ENCODE measurements at places on chromosomes 5 and 9. TPM values are rescaled to one million over a fixed set of nuclear protein-coding genes. Genes with fewer than 3 reads are reported as not detected.

The PCDH12 gene
- total RNA-seq: 0.06 TPM

The FBLL1 gene
- 0.09 TPM for total RNA-seq

The SLC36A3 gene
- total RNA-seq: not detected

The ASPN gene
- total RNA-seq: not detected

The CD180 gene
- not detected for total RNA-seq

The AMBP gene
- total RNA-seq: 7.8 TPM

The VLDLR gene
- 23.6 TPM for total RNA-seq

The PAX5 gene
- total RNA-seq: 0.01 TPM

The ZNF354C gene
- 0.74 TPM for total RNA-seq

The LPCAT1 gene
- 161 TPM for total RNA-seq

The SPINK4 gene
- not detected for total RNA-seq

The SMIM33 gene
- not detected for total RNA-seq

The LMAN2 gene
- total RNA-seq: 185 TPM

The GPR150 gene
- 0.16 TPM for total RNA-seq

The ELAVL2 gene
- total RNA-seq: 0.05 TPM

The IARS1 gene
- 106 TPM for total RNA-seq

The CCL28 gene
- 0.03 TPM for total RNA-seq

The LRRC70 gene
- not detected for total RNA-seq

The C1QTNF3 gene
- 0.09 TPM for total RNA-seq

The DMRT3 gene
- not detected for total RNA-seq

The PCDHGA11 gene
- not detected for total RNA-seq

The ZNF366 gene
- not detected for total RNA-seq

The IRX4 gene
- total RNA-seq: 0.31 TPM

The UTP15 gene
- 18.5 TPM for total RNA-seq

The ZNF474 gene
- 0.17 TPM for total RNA-seq

The SKIC3 gene
- 24.5 TPM for total RNA-seq

The OR1Q1 gene
- total RNA-seq: not detected

The TMOD1 gene
- total RNA-seq: 1.8 TPM

The MACIR gene
- total RNA-seq: 16.6 TPM

The ABCA1 gene
- total RNA-seq: 3.1 TPM

The NDUFB6 gene
- 119 TPM for total RNA-seq

The C9orf153 gene
- 0.21 TPM for total RNA-seq

The MARCHF3 gene
- total RNA-seq: 1.2 TPM

The DND1 gene
- 0.47 TPM for total RNA-seq

The ZFR gene
- total RNA-seq: 84.9 TPM

The CDKN2B-AS1 gene
- not detected for total RNA-seq
